Non-pigmented ciliary epithelial cell (primary cell): ENCODE measurements at places on chromosomes 5 and 9.
A peak's percentile ranks its signal among the peaks of the same experiment; 100 is the strongest.

DNA sequence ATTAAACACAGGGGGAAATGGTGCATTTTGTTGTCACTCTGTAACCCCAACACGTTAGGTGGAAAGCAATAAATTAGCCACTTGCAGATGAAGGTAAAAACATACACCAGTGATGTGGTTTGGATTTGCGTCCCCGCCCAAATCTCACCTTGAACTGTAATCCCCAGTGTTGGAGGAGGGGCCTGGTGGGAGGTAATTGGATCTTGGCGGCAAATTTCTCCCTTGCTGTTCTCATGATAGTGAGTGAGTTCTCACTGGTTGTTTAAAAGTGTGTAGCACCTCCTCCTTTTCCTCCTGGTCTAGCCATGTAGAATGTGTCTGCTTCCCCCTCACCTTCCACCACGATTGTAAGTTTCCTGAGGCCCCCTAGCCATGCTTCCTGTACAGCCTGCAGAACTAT lies 17.2 kb downstream of the EPB41L4A start:
- DNase-seq = no peak

- no peak for DNase-seq
Measured at GRCh38 chr5:174759091-174759490, 34.7 kb downstream of the MSX2 start.

DNA sequence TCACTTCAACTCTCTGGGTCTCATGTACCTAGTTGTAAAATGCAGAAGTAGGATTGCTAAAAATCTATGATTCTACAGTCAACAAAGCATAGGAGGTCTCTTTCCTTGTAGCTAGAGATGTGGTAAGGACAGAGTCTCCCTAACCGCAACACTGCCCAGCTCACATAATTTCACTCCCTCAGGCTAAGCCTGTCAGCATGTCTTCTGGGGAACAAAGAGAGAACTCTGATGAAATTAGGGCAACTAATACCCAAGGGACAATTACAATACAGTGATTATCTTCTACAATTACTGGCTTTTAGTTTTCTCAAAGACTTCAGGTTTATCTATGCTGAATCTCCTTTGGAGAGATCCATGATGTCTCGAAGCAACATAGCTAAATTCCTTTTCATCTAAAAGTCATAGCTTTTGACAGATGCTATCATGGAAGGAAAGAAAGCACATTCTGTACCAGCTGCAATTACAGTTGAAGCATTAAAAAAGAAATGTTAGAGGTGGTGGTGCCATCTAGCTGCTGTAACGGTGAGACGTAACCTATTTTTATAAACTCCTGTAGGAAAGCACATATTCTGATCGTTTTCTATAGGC lies 141.1 kb upstream of the TARS1 start:
- no peak for DNase-seq

GRCh38 chr9:81083854-81084512 lies 605.4 kb downstream of the TLE1 start:
- DNase-seq = peak; percentile 45

GRCh38 chr5:101977729-101978345 lies 318.2 kb downstream of the SLCO4C1 start:
- peak; percentile 19 for DNase-seq

DNA sequence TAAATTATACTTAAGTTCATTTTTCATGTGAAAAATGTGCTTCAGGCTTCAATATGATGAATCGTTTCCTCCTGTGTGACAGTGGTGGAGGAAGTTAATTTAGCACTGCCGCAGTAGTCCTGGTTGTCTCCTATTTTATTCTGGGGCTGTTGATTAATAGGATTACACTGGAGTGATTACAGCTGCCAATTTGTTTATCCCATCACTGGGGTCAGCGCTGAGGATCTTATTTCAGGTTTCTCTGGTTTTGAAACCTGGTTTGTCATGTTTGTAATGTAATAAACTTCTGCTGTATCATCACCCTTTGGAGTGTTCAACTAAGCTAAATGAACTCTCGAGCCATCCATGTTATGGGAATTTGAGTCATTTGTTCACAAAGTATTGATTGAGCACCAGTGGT lies 241.7 kb upstream of the KCNN2 start:
- DNase-seq = no peak

- no peak for DNase-seq
Measured at GRCh38 chr5:161899590-161899989, 51.7 kb downstream of the GABRA1 start.

GRCh38 chr5:1363160-1363559 lies 18.3 kb upstream of the CLPTM1L start:
- DNase-seq = no peak

GRCh38 chr9:130414910-130415746 lies 29.6 kb upstream of the ASS1 start:
- DNase-seq = no peak

- no peak for DNase-seq
Measured at GRCh38 chr9:88535226-88536022, 446 bp downstream of the NXNL2 start.

GRCh38 chr9:92160786-92161185 lies 45.6 kb upstream of the SPTLC1 start:
- no peak for DNase-seq

GRCh38 chr9:110444911-110445310 lies 107.2 kb upstream of the TXNDC8 start:
- DNase-seq = peak; percentile 81

DNA sequence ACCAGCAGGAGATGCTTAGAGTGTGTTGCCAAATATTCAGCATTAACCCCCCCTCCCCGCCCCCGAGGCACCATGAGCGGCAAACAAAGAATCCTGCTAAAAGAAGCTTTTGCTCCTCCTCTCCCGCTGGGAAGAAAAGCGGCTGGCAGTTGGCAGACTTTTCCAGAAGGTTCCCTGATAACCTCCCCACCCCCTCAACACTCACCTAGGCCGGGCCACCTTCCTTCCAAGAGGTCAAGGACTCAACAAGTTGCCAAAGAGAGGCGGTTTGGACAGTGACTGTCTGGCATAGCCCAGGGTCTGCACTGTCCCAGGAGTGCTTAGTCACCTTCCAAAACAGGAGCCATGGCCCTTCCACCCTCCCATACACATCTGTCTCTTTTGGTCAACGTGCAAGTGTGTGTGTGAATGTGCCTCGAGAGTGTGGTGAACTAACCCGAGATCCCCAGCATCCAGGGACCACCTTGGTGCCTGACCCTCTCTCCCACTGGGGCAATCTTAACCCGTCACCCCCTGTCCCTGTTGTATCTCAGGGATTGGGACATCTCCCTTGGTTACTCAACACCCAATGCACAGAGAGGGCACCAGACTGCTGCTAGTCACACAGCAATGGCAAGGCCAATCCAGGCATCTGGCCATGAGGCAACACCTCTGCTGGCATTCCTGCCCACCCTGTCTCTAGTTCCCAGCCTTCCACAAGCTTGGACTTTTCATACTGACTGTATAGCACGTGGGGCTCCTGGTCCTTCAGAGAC lies 18.9 kb downstream of the CAMK2A start:
- no peak for DNase-seq

DNA sequence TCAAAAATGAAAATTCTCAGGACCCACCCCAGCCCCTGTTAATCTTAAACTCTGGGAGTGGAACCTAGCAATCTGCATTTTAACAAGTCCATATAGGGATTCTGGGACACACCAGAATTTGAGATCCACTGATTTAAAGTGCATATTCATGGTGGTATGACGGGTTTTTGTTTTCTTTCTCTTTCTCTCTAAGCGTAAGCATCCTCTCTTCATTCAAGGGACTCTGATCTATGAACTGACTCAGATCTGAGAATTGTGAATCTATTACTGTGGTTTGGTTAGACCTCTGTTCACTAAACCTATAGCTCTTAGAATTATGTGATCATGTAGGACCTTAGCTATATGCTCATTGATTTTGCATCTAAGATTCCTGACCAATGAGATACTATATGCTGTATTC lies 565.2 kb downstream of the CCDC171 start:
- DNase-seq = no peak

- no peak for DNase-seq
Measured at GRCh38 chr5:64693636-64694035, 3.3 kb downstream of the SHISAL2B start.

DNA sequence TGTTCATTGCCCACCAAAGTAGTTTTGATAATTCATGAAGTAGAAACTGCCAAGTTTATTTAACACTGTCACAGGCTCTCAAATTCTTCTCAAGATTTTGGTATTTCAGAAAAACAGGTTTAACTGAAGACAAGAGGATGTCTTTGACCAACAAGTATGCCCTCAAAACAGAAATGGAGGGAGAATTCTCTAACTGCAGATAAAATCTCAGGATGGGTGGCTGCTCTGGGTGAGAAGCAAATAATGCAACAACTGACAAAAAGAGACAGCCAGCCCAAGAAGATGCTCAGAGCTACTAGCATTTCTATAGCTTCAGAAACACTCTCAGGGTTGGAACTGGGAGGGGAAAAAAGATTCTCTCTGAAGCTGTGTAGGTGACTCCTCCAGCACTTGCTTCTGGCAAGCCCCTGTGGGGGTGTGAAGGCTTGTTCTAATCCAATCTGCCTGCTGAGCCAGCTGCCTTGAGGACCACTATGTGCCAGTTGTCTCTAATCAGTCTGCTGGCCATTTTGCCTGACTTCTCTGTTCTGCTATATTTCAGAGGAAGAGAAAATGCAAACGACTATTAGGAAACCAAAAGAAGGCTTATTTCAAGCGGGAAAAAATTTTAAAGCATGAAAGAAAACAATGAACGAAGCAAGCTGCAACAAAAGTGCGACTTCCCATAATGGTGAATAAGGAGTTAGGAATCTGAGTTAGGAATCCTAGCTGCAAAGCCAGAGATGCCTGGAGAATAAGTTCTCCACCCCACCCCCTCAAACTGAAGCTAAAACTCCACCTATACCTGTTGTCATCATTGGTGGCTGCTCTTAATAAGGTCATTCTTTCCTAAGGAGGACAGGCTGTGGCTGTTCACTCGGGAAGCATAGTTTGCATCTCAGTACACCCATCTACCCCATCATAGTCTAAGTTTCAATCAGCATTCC lies 147.5 kb downstream of the GNAQ start:
- no peak for DNase-seq

DNA sequence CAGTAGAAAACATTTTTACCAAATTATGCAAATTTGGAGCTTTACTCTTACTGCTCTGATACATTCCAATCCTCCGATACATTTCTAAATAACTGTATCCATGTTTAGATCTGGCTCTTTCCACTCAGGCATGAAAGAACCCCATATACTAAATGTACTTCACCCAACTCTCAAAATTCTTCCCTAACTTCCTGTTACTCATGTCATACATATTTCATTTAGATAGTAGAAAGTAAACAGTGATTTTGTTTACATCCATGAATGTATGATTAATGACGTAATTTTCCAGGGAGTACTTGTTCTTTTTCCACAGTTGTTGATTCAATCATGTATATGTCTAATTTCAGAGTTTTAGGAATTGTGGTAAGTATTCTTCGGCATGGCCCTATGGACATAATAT lies 1426.5 kb upstream of the C9orf72 start:
- peak; percentile 4 for DNase-seq

- no peak for DNase-seq
Measured at GRCh38 chr9:130837643-130838042, 2.6 kb downstream of the ABL1 start.

DNA sequence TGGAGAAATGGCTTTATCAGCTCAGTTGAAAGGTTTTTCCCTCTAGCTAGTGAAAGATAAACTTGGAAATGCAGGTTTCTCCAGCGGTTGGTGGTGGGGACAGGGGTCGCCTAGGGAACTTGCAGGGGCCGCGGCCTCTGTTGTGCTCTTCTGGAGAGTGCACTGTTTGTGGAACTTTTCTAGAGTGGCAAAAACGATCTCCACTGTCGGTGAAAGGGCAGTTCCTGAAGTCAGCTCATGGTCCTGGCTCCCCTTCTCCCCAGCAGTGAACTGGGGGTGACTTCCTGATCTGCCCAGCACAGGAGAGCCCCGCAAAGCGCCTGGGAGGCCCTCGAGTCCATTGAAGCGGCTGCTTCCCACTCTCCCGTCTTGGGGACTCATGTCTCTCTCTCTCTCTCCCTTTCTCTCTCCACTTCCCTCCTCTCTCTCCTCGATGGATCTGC lies 3.2 kb downstream of the IRX1 start:
- no peak for DNase-seq

DNA sequence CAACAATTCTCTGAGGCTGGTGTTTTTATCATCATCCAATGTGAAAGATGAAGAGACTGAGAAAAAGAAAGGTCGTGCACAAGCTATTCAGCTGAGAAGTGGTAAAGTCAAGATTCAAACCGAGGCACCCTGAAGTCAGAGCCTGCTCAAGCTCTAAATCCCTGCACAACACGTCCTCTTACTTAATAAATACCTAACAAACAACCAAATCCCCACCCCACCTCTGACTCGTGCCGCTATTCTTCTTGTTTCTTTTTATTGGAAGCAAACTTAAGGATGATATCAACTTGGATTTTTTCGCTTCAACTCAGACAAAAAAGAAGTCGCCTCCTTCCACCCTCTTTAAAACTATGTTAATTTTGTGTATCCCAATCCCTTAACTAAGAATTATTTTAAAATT lies 140.2 kb downstream of the CEP120 start:
- DNase-seq = no peak

DNA sequence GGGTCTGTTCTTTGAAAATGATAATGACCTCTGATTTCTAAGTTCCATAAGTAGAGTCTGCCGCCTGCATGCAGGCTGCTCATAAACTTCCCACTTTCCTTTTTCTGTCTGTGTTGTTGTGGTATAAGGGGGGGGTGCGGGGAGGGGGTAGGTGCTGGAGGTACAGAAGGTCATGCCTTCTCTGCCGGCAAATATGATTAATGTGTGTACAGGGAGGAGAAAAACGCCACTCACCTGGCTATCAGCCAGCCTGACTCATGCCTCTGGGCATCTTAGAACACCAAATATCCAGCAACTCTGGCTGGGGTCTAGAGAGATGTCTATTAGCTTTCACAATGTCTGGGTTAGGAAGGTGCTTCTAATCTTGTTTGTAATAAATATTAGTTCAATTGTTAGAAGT lies 128.3 kb downstream of the EFNA5 start:
- DNase-seq = peak; percentile 90

- no peak for DNase-seq
Measured at GRCh38 chr9:88783711-88784083, 207.6 kb upstream of the S1PR3 start.

GRCh38 chr9:119802133-119802532 lies 432.9 kb upstream of the BRINP1 start:
- DNase-seq = no peak

GRCh38 chr9:4986783-4987182 lies 1.7 kb downstream of the JAK2 start:
- DNase-seq = no peak

DNA sequence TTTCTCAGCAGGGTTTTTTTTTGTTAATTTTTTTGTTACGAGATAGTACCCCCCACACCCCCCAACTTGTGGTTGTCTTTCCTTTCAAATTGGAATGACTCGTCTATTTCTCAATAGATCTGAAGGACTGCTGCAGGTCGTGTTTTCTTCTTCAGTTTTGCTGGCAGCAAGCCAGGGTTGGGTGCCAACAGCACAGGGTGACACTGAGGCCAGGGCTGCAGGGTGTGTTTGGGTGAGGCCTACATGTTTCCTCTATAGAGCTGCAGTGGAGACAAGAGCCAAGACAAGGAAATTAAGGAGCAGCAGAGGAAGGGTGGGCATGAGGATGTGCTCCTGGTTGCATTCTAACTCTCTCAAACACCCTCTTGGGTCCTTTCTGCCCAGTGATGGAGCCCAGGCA lies 52.2 kb downstream of the NXNL2 start:
- DNase-seq = no peak
